ENCODE measurements at places on chromosomes 7 and 10.

GRCh38 chr7:105648561-105649401 lies 67.5 kb upstream of the EFCAB10 start:
- no peaks in the 10 kb centered on the region for H3K36me3 ChIP-seq
- H3K27ac ChIP-seq: no peak overlapping the region
- no peak overlapping the region for H3K4me3 ChIP-seq
- no peaks in the 10 kb centered on the region for H3K27me3 ChIP-seq
- peaks cover 14% of the 10 kb centered on the region for H3K4me1 ChIP-seq

DNA sequence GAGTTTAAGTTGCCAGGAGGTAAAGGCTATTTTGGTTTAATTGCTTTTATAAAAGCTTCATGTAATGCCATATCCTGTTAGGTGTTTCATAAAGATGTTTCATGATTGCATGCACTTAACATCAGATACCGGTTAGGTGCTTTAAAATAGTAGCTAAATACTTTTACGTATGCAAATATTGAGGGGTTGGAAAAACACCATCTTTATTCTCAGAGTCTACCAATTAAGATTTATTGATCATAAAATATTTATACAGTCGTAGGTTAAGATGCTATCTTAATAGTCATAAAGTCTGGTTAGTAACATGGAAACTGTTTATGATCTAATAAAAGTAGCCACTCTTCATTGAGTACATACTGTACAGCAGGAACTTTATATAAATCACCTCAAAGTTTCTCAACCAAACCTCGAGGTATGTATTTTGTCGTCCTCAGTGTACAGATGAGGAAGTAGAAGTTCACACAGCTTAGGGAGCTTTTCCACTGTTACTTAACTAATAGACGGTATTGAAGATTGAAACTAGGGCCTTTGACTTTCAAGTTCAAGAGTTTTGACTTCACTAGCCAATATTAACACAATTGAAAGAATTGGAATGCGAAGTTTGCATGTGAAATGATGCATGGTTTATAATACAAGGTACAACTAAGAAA lies 897.1 kb downstream of the GATA3 start:
- no peaks in the 10 kb centered on the region for H3K36me3 ChIP-seq
- no peak for DNase-seq
- no peaks in the 10 kb centered on the region for H3K4me1 ChIP-seq

DNA sequence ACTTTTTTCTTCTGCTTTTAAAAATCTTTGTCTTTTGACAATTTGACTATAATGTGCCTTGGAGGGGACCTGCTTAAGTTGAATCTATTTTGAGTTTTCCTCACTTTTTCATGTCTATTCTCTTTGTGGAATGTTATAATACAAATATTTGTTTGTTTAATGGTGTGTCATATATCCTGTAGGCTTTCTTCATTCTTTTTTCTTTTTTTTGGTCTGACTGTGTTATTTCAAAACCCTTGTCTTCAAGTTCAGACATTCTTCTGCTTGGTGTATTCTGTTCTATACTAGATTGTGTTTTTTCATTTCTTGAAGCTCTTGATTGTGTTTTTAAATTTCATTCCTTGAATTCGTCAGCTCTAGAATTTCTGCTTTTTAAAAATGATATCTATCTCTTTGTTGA lies 228.2 kb downstream of the STK31 start:
- no peak for DNase-seq
- no peaks in the 10 kb centered on the region for H3K36me3 ChIP-seq
- H3K4me1 ChIP-seq: no peaks in the 10 kb centered on the region
- no peak overlapping the region for H3K27ac ChIP-seq

- H3K27me3 ChIP-seq: no peaks in the 10 kb centered on the region
- no peak for DNase-seq
- peak overlapping the region; percentile 25 for H3K27ac ChIP-seq
Observed at GRCh38 chr7:87878208-87878735, 2.0 kb downstream of the DBF4 start.

DNA sequence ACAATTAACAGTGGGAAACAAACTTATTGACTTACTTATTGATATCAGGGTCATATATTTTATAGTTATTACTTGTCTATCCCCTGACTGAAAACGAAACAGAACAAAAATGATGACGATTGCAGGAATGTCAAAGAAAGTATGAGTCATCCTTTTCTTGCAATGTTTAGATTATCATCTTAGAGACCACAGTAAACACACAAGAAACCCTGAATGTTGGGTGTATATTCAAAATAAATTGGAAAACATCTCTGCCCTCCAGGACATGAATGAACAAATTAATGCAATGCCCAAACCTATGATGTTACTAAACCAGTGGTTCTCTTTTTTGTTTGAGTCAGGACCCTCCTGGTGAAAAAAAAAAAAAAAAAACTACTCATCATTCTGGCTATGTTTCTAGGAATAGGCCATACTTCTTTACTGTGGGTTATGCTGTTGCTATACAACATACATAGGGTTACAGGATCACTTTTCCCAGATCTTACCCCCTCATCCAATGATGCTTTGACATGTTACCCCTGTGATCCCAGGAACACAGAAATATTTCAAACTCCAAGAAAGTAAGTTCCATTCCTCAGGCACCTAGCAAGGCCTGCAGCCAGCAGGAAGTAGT lies 623.4 kb upstream of the IGFBP3 start:
- peaks cover 2% of the 10 kb centered on the region for H3K4me1 ChIP-seq
- no peak overlapping the region for H3K27ac ChIP-seq
- no peaks in the 10 kb centered on the region for H3K36me3 ChIP-seq
- H3K4me3 ChIP-seq: no peak overlapping the region
- no peaks in the 10 kb centered on the region for H3K27me3 ChIP-seq

DNA sequence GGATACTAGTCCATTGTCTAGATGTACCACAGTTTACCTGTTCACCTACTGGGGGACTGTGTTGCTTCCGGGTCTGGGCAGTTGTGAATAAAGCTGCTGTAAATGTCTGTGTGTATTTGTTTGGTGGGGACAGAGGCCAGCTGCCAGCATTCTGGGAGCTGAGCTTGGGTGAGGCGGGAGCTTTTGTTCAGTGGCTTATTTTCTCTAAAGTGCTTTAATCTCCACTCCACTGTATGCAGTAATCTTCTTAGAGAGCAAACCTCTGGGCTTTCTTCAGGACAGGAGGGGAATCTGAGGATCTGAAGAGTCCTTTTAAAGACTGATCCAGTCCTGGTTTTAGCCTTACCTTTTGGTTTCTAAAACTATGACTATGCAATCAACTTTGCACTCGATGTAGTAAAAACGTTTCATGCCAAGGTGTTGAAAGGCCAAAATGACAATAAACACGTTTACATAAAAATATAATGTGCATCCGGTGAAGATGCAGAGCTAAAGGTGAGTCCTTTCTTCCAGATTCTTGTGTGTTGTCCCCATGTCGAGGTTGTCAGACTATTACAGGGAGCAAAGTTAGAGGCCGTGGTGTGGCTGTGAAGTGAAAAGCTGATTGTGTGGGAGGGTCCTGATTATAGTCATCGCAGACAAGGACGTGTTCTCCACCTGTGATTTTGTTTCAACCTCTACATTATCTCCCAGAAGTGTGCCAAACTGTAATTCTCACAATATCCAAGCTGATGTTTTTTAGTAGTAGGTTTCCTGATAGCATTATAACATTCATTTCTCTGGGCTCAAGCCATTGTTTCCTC lies 279.8 kb downstream of the CAMK1D start:
- DNase-seq: no peak
- no peak overlapping the region for H3K4me3 ChIP-seq
- H3K27ac ChIP-seq: no peak overlapping the region
- no peaks in the 10 kb centered on the region for H3K27me3 ChIP-seq
- H3K4me1 ChIP-seq: peaks cover 8% of the 10 kb centered on the region
- H3K36me3 ChIP-seq: no peaks in the 10 kb centered on the region

- peaks cover 62% of the 10 kb centered on the region for H3K36me3 ChIP-seq
- no peaks in the 10 kb centered on the region for H3K27me3 ChIP-seq
- H3K27ac ChIP-seq: no peak overlapping the region
- H3K4me1 ChIP-seq: peaks cover 6% of the 10 kb centered on the region
- H3K4me3 ChIP-seq: no peak overlapping the region
Observed at GRCh38 chr10:27072436-27073114, 27.7 kb downstream of the ANKRD26 start.

DNA sequence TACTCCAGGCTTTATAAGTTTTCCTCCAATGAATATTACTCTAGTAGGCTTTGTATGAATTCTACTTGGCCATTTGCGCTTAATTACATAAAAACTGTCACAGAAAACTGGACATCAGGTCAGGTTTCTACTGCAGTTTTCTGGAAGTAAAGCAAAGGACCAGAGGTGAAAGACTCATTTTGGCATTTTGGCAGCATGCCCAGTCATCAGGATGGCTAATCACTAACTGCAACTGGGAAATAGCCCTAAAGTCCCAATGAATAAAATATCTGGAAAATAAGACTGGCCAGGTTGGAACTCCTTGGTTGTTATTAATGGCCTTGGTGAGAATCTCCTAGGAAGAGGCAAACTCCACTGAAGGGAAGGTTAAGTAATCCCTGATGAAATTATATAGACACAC lies 75.5 kb downstream of the COPG2 start:
- H3K36me3 ChIP-seq: no peaks in the 10 kb centered on the region
- H3K4me3 ChIP-seq: no peak overlapping the region
- no peaks in the 10 kb centered on the region for H3K27me3 ChIP-seq
- DNase-seq: no peak

DNA sequence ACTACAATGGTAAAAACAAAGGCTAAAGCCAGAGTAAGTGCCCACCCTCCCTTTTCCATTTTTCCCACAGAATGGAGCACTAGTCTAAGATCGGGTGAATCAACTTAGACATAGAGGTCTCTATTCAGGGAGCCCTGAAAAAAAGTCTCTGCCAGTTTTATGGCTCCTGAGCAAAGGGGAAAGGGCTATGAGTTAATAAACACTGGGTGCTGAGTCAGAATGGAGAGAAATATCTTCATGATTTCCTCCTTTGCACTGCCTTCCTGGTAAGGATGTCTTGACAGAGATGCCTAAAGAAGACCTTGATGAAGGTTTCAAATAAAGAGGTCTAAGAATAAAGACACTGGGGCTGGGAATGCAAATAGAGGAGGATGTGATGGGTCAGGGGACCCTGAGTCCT lies 607.4 kb upstream of the MBL2 start:
- no peak overlapping the region for H3K27ac ChIP-seq
- DNase-seq: no peak
- no peaks in the 10 kb centered on the region for H3K27me3 ChIP-seq

DNA sequence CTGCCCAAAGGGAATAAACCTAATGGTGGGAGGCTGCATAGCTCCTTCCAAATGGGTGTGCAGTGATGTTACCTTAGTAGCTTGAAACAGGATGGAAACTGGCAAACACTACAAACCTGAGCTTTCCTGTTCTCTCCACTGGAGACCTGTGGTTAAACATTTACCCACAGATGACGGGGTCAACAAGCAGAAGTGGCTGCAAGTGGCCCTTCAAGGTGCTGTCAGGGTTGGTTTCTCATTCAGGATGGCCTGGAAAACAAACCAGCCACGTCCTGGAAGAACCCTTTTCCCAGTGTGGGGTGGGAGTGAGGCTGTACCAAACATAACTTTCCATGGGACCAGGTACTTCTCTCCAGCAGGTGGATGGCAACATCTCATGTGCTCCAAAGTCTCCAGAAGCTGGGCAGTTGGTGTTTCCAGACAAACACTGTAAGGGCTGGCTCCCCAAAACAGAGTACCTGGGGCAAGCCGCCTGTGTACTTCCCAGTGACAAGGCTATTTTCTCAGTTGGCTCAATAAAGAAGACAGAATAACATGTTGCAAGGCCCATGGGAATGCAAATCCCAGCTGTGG lies 67.5 kb downstream of the DNAJB9 start:
- H3K36me3 ChIP-seq: no peaks in the 10 kb centered on the region
- no peak for DNase-seq
- H3K4me1 ChIP-seq: no peaks in the 10 kb centered on the region
- peaks cover 11% of the 10 kb centered on the region for H3K27me3 ChIP-seq

- H3K27ac ChIP-seq: no peak overlapping the region
- H3K36me3 ChIP-seq: no peaks in the 10 kb centered on the region
- DNase-seq: peak; percentile 11
- no peak overlapping the region for H3K4me3 ChIP-seq
- no peaks in the 10 kb centered on the region for H3K27me3 ChIP-seq
- no peaks in the 10 kb centered on the region for H3K4me1 ChIP-seq
Observed at GRCh38 chr10:78904196-78904595, 164.6 kb upstream of the ZMIZ1 start.

- H3K36me3 ChIP-seq: no peaks in the 10 kb centered on the region
- no peaks in the 10 kb centered on the region for H3K27me3 ChIP-seq
- DNase-seq: no peak
Observed at GRCh38 chr10:43374194-43374593, 2.8 kb downstream of the FXYD4 start.

DNA sequence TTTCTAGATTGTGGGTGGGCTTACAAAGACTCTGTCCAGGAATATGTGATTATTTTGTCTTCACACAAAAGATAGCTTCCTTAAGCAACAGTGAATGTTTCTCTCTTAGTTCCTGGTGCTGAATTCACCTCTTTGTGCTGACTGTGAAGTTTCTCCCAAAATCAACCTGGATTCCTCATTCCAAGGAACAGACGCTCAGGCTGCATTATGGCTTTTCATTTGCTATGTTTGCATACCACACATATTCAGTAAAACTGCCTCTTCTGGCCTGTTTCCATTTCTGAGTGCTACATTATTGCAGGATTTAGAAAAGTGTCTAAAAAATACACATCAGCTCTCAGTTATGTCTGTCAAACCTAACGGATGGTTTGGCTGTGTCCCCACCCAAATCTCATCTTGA lies 21.5 kb downstream of the MACROH2A2 start:
- peaks cover 5% of the 10 kb centered on the region for H3K27me3 ChIP-seq
- no peak overlapping the region for H3K4me3 ChIP-seq

- no peaks in the 10 kb centered on the region for H3K36me3 ChIP-seq
- no peaks in the 10 kb centered on the region for H3K27me3 ChIP-seq
- H3K4me1 ChIP-seq: no peaks in the 10 kb centered on the region
- H3K27ac ChIP-seq: no peak overlapping the region
- no peak overlapping the region for H3K4me3 ChIP-seq
Observed at GRCh38 chr7:10122551-10123100, 851.0 kb upstream of the PHF14 start.

DNA sequence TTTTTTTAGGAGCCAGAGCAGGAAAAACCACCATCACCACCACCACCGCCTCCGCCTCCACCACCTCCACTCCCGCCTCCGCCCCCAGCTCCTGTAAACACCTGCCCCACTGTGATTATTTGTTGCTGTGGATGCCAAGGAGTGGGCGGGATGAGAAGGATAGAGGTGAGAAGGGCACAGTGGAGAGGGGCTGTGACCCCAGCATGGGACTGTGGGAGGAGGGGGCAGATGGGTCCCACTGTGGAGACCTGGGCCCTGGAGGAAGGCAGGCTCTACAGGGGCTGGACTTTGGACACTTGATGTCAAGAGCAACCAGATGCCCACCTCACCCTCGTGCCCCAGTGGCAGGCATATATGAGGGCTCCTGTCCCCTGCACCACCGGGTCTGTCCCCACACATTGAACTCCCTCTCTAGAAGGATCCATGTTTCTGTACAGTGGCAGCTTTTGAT lies 24.7 kb downstream of the ANTXRL start:
- H3K36me3 ChIP-seq: no peaks in the 10 kb centered on the region
- no peak overlapping the region for H3K27ac ChIP-seq
- no peaks in the 10 kb centered on the region for H3K4me1 ChIP-seq
- DNase-seq: no peak
- no peaks in the 10 kb centered on the region for H3K27me3 ChIP-seq
- H3K4me3 ChIP-seq: no peak overlapping the region
